ENCODE measurements at places on chromosomes 6 and 20.

DNA sequence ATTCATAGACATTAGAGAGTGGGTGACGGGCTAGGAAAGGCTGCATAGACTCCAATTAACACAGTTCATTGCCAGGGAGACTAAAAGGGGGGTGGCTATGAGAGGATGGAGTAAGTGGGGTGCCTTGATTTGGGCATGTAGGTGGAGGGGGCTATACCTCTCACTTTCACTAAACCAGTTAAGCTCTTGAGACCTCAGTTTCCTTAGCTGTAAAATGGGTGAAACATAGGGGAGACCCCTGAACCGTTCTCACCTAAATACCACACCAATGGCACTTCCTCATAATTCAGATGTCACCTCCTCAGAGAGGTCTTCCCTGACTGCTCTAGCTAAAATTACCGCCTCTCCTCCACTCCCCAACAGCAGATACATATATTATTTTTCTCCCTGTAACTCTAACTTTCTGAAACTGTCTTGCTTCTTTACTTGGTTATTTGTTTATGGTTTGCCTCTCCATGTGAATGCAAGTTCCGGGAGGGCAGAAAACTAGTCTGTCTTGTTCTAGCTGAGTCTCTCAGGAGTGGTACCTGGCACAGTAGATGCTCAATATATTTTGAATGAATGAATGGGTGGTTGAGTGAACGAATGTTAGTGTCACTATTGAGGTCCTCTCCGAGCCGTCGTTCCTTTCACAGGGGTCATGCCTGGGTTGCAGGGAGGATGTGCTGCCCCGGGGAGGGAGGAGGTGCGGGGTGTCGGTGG lies 615 bp upstream of the EYA2 start:
- H3K36me3 ChIP-seq, result peaks cover 2% of the 10 kb centered on the region
- H3K27ac ChIP-seq, result no peak overlapping the region
- H3K4me3 ChIP-seq, result no peak overlapping the region
- no peak for DNase-seq
- peaks cover 73% of the 10 kb centered on the region for H3K27me3 ChIP-seq

GRCh38 chr6:148272597-148272996 lies 70.0 kb upstream of the SASH1 start:
- no peak for DNase-seq
- H3K36me3 ChIP-seq, result no peaks in the 10 kb centered on the region
- no peaks in the 10 kb centered on the region for H3K4me1 ChIP-seq
- H3K27ac ChIP-seq, result no peak overlapping the region

GRCh38 chr6:2940010-2940850 lies 31.1 kb downstream of the SERPINB6 start:
- peak overlapping the region; percentile 73 for H3K4me3 ChIP-seq
- H3K27me3 ChIP-seq, result peaks cover 29% of the 10 kb centered on the region
- peak overlapping the region; percentile 99 for H3K27ac ChIP-seq
- H3K4me1 ChIP-seq, result peaks cover 56% of the 10 kb centered on the region
- DNase-seq, result peak; percentile 92

DNA sequence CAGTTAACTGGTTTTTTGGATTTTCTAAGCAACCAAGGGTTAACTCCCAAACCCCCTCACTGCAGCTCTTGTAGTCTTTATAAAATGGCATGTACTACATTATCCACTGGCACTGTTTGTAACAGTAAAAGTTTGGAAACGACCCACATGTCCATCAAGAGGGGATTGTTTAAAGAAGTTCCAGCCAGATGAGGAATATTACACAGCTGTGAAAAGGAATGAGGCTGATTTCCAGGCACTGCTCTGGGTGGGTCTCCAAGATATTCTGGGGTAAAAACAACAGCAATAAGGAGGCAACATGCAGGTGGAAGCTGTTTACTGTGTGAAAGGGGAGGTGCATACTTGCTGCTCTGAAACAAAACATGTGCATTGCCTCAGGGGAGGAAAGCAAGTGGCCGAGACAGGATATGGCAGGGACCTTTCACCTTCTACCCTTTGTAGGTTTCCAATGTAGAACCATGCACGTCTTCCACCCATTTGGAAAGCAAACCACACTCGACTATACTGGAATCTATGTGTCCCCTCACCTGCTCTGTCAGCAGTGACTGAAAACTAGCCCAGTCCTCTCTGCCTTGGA lies 51.9 kb downstream of the GRM4 start:
- peaks cover 34% of the 10 kb centered on the region for H3K27me3 ChIP-seq
- H3K4me1 ChIP-seq, result peaks cover 10% of the 10 kb centered on the region
- H3K27ac ChIP-seq, result no peak overlapping the region
- no peaks in the 10 kb centered on the region for H3K36me3 ChIP-seq
- DNase-seq, result no peak

DNA sequence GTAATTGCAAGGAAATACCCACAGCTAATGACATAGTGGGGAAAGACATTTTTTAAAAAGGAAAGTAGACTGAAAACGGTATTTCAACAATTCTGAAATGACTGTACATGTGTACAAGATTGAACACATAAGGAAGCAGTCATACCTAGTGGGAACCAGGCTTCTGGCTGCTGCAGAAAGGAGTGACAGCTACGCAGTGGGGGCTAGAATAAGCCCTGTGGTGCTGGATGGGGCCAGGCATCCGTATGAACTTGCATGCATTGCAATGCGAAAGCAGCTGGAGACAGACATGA lies 54.9 kb upstream of the GPR31 start:
- no peaks in the 10 kb centered on the region for H3K36me3 ChIP-seq
- H3K4me3 ChIP-seq, result no peak overlapping the region
- peak; percentile 40 for DNase-seq

DNA sequence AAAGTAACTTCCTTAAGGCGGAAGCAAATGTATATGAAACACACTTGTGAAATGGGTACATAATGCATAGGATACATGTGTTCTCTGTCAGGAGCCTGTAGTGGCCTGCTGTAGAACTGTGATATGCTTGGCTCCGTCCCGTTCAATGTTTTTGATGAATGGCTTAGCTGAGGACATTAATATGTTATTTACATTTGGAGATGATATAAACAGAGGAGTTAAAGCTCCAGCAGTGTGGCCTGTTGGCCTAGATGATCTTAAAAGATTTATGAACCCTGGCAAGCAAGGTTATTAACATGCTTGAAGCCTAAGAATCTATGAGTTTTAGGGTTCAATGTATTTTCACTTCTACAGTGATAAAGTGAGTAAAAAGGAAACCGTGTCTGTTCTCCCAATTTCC lies 59.2 kb downstream of the AKAP12 start:
- no peak for DNase-seq
- no peak overlapping the region for H3K27ac ChIP-seq
- no peaks in the 10 kb centered on the region for H3K4me1 ChIP-seq

DNA sequence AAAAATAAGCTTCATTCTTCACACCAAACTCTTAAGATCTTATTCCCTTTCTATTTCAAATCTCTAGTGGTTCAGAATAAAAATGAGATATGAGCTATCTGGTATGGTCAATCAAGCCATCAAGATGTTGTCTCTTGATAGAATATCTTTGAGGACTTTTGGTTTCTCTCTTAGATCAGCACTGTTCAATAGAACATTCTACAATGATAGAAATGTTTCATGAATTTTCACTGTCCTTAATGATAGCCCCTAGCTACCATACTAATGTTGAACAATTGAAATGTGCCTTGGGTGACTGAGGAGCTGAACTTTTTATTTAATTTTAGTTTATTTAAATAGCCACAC lies 24.1 kb upstream of the HINT3 start:
- DNase-seq, result no peak
- no peaks in the 10 kb centered on the region for H3K27me3 ChIP-seq
- no peak overlapping the region for H3K4me3 ChIP-seq
- peaks cover 40% of the 10 kb centered on the region for H3K36me3 ChIP-seq

DNA sequence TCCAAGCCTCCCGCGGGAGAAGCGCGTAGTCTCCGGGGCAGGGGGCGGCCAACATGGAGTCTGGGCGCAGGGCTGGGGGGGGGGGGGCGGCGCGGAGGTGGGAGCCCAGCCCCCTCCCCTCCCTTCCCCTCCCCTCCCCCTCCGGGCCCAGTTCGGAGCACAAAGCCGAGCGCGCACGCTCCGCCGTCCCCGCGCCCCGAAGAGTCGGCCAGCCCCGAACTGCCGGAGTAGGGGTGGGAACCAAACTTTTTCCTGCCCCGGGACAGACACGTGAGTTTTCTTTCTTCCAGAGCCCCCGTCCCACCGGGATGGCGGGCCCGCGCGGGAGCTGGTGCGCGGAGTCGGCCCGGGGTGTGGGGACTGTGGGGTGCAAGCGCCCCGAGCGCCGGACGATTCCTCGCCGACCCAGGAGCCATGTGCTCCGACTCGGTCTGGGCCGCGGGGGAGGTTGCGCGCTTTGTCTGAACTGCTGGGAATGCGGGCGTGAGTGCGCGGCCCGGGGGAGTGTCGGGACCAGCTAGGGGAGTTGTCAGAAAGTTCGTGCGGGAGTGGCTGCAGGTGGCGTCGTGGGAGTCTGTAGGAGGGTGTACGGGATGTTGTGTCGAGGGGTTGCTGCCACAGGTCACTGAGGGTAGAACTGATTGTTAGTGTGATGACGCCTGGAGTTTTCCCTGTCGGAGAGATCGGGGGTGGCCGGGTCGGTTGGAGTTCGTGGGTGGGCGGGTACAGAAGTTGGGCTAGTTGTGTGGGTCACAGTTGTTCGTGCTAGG lies 1.2 kb downstream of the TGIF2 start:
- peak overlapping the region; percentile 87 for H3K27ac ChIP-seq
- H3K4me1 ChIP-seq, result peaks cover 37% of the 10 kb centered on the region
- H3K27me3 ChIP-seq, result no peaks in the 10 kb centered on the region
- peak overlapping the region; percentile 85 for H3K4me3 ChIP-seq
- peaks cover 18% of the 10 kb centered on the region for H3K36me3 ChIP-seq
- DNase-seq, result peak; percentile 61

- no peak overlapping the region for H3K27ac ChIP-seq
- no peaks in the 10 kb centered on the region for H3K27me3 ChIP-seq
- no peaks in the 10 kb centered on the region for H3K4me1 ChIP-seq
- DNase-seq, result no peak
- no peaks in the 10 kb centered on the region for H3K36me3 ChIP-seq
- H3K4me3 ChIP-seq, result no peak overlapping the region
These were observed 22.8 kb downstream of the CST5 start for GRCh38 chr20:23856736-23857135.

DNA sequence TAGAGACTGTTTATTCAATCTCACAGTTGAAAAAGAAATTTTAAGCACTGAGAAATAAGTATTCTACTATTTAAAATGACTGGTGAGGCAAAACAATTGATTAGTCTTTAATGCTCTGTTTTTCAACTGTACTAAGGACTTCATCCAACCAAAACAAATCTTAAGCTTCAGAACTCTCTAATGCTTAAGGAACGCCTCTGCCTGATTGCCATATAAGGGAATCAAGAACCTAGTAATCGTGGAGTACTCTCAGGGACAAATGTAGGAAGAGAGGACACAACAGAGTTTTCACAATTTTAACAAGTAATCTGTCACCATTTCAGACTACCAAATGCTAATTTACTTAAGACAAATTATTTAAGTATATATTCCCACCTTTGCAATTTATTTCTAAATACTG lies 16.1 kb downstream of the FBXO30 start:
- H3K27me3 ChIP-seq, result no peaks in the 10 kb centered on the region
- H3K4me3 ChIP-seq, result no peak overlapping the region
- peaks cover 27% of the 10 kb centered on the region for H3K36me3 ChIP-seq
- H3K4me1 ChIP-seq, result no peaks in the 10 kb centered on the region
- DNase-seq, result no peak
- no peak overlapping the region for H3K27ac ChIP-seq

DNA sequence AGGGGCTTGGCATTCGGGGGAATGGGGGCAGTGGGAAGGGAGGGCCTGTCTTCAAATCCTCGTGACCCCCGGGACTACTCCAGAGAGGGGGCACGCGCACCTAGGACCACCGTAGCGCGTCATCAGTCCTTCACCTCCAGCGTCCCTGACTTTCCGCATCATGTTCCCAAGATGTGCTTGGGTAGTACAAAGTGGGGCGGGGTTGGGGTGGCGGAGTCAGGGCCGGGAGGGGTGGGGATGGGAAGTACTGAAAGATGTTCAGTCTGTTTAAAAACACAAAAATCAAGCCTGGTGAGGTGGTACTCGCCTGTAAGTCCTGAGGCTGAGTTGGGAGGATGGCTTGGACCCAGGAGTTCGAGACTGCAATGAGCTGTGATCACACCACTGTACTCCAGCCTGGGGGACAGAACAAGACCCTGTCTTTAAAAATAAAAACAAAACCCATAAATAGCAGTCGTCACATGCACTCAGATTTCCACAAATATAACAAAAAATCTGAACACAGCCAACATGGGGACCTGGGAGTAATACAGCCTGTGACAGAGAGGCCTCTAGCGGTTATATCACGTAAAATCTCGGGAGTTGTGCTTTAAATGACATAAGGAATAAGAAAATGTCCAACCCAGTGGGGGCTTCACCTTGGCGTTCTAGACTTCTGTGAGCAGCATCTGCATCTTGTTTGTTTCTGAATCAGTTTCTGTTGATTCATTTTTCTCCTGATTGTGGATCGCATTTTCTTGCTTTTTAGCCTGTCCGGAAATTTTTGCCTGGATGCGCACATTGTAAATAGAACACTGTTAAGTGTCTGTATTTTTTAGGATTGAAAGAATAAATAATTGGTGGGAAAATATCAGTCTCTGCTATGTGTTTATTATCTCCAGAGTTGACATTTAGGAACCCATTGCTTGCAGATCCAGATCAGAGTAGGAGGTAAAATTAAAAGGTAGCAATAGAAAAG lies 698 bp upstream of the LRP11 start:
- peak; percentile 51 for DNase-seq
- H3K36me3 ChIP-seq, result no peaks in the 10 kb centered on the region
- no peak overlapping the region for H3K27ac ChIP-seq
- peaks cover 38% of the 10 kb centered on the region for H3K27me3 ChIP-seq
- peak overlapping the region; percentile 45 for H3K4me3 ChIP-seq

- H3K27me3 ChIP-seq, result no peaks in the 10 kb centered on the region
- H3K36me3 ChIP-seq, result no peaks in the 10 kb centered on the region
- no peak for DNase-seq
- no peak overlapping the region for H3K27ac ChIP-seq
- H3K4me1 ChIP-seq, result no peaks in the 10 kb centered on the region
These were observed 130.9 kb upstream of the DEFB112 start for GRCh38 chr6:50180646-50181045.

GRCh38 chr20:40565682-40566040 lies 123.4 kb downstream of the MAFB start:
- H3K36me3 ChIP-seq, result no peaks in the 10 kb centered on the region
- peaks cover 3% of the 10 kb centered on the region for H3K27me3 ChIP-seq
- H3K4me3 ChIP-seq, result no peak overlapping the region

DNA sequence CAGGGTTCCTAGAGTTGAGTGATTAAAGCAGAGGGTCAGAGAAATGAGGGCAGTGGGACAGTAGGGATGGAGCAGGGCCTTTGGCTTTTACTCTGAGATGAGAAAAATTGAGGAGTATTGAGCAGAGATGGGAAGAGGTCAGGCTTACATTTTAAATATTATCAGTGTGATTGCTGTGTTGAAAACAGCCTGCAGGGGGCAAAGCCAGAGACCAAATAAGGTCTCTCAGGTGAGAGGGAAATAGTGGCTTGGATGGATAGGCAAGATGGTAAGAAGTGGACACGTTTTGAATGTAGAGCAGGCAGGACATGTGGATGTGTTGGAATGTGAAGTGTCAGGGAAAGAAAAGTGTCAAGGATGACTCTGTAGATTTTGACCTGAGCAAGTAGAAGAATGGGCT lies 105.0 kb upstream of the MAP3K7 start:
- H3K36me3 ChIP-seq, result no peaks in the 10 kb centered on the region
- no peak for DNase-seq
- H3K27ac ChIP-seq, result no peak overlapping the region
- H3K27me3 ChIP-seq, result peaks cover 3% of the 10 kb centered on the region
- H3K4me3 ChIP-seq, result no peak overlapping the region
